ENCODE measurements at places on chromosomes 3 and 15.

DNA sequence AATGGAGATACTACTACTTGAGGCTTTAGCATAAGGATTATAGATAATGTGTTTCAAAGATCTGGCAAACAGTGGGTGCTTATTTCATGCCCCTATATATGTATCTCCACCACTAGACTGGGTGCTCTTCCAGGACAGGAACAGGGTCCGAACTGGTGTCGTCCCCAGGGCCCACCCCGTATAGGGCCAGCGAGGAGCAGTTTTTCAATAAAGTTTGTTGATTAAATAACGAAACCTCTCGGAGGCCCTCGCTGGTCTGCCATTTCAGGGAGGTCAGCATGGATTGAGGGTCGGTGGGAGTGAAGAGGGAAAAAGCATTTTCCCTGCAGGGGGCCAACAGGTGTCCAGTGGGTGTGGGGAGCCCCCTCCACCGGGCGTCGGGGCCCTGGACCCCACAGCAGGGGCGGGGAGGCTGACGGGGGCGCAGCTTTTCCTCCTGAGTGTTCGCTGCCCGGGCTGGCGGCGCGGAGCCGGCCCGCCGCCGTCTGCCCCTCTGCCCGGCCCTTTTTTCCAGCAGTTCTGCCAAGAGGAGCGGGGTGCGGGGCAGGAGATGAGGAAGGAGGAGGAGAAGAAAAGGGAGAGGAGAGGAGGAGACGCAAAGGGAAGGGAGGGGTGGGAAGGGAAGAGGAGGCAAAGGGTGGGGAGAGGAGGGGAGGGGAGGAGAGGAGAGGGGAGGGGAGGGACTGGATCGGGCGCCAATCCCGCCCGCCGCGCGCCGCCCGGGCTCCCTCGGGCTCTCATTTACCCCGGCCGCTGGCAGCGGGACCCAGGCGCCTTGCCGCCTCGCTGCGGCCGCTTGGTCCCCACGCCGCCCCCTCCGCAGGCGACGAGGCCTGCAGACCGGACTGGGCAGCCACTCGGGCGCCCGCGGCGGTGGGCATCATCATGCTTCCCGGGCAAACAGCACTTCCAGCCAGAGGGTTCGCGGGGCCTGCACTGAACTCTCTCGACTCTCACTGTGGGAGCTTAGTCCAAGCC lies 66.3 kb downstream of the ISG20 start:
- no peak for DNase-seq

DNA sequence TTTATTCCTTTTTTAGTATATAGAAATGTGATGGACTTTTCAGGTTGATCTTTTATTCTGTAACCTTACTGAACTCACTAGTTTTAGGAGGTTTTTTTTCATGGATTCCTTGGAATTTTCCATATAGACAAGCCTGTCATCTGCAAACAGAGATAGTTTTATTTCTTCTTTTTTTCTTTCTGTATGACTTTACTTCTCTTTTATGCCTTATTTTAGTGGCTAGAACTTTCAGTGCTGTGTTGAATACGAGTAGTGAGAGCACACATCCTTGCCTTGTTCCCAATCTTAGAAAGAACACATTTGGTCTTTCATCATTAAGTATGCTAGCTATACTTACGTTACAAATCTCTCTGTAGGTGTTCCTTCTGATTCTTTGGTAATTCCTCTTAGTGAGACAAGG lies 336.5 kb downstream of the PTPRG start:
- DNase-seq: no peak

DNA sequence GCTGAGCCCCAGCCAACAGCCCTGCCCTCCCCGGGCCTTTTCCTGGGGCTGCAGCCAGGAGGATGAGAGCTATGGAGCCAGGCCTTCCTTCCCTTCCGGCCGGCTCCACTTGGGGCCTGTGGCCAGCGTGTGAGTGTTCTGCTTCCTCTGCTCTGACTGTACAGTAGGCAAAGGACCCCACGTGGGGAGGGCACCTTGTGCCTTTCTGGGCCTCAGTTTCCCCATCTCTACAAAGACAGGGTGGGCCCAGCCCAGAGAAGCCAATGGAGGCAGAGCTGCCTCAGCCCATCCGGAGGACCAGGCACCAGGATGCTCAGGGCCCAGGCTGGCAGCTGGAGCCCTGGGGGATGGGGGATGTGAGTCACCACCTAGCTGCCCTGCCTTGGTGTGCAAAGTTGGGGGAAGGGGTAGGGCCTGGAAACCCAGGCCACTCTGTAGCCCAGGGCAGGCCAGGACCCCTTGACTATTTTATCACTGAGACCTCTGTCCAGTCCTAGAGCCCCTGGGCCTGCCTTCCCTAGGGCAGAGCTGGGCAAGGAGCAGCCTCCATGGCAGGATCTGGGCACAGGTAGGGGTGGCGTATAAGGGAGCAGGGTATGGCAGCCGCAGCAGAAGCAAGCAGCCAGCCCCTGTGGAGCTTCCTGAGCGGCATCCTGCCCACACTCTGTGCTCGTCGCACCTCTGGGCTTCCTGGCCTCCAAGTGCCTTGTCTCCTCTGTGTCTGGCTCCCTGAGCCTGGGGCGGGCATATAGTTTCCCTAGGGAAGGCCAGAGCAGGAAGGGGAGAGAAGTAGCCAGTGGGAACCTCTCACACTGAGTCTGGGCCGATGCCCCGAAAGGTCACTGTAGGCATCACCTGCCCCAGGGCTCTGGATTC lies 1.8 kb downstream of the PSTPIP1 start:
- DNase-seq: no peak

- DNase-seq: no peak
Observed at GRCh38 chr3:124402791-124403190, 327.5 kb upstream of the UMPS start.

DNA sequence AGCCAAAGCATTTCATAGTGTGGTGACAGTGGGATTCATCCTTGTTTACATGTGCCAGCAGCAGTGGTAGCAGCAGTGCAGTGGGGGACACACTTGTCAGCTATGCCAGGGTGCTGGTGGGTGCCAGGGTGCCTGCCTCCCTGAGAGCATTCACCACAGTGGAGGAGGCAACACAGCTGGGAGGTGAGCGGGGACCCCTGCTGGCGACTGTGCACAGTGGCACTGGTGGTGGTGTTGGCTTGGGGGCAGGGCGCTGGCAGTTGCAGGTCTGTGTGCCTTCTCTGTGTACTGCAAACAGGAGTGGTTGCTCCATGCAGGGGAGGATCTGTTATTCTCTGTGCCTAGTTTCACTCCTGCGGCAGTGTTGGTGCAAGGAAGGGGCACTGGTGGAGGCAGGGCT lies 41.2 kb downstream of the CEP63 start:
- no peak for DNase-seq

- DNase-seq: no peak
Observed at GRCh38 chr3:122956693-122957455, 70.7 kb downstream of the SEMA5B start.

DNA sequence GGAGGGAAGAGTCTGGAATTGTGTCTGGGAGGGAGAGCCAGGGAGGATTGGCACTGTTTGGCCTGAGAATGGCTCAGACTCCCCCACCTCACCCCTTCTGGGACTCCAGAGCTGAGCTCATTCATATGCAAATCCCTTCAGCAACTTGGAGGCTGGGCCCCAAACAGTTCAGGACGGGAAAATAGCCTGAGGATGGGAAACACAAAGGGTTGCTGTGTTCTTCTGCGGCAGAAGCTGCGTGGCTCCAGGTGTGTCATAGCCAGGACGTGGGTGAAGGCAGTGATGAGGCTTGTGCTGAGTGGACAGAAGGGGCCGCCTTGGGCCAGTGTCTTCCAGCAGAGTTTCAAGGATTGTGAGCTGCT lies 16.6 kb downstream of the MASP1 start:
- no peak for DNase-seq

GRCh38 chr3:157445857-157446256 lies 9.2 kb downstream of the PTX3 start:
- DNase-seq: no peak

GRCh38 chr3:173138026-173138425 lies 3.0 kb downstream of the SPATA16 start:
- DNase-seq: no peak

GRCh38 chr3:42535981-42536784 lies 33.7 kb downstream of the VIPR1 start:
- no peak for DNase-seq

DNA sequence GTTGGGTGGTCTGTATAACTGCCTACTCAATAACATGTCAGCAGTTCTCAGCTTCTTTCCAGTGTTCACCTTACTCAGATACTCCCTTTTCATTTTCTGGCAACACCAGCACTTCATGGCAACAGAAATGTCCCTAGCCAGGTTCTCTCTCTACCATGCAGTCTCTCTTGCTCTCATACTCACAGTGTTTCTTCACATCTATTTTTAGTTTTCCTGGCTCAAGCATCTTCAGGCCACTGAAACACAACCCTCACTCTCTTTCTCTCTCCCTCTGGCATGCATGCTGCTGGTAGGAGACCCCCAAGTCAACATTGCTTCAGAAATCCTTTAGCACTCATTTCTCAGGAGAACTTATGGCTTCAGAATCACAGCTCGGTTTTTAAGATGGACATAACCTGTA lies at the start of gene CAPN3:
Gene CAPN3, plus strand, starts transcription at position 253 of the 400 bp plus-strand sequence. CDS start 305 bp downstream, outside the sequence.
- no peak for DNase-seq

GRCh38 chr3:113436809-113437208 lies 4.5 kb downstream of the CFAP44 start:
- no peak for DNase-seq

DNA sequence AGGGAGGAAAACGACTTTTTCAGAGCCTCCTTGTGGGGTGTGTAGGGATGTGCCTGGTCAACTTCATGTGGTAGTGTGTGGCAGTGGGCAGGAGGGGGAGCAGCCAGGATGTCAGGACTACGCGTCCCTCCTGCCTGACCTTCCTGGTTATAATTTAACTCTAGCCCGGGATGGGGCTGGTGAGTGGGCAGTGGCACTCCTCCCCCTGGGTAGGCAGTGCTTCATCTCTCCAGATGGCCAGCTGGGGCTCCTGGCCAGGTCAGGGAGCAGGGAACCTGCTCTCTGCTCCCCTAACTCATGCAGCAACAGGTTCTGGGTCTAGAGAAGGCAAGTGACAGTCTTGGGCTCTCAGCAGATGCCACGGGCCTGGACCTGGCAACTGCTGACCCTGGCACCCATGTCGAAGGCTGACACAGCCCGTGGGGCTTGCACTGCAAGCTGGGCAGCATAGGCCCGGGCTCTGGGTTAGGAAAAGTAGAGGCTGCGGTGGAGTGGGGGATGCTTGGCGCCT lies 2.6 kb downstream of the ITIH4 start:
- DNase-seq: no peak

GRCh38 chr3:141064255-141064926 lies 13.2 kb downstream of the SPSB4 start:
- no peak for DNase-seq

GRCh38 chr3:190375246-190375645 lies 12.7 kb upstream of the CLDN16 start:
- no peak for DNase-seq

DNA sequence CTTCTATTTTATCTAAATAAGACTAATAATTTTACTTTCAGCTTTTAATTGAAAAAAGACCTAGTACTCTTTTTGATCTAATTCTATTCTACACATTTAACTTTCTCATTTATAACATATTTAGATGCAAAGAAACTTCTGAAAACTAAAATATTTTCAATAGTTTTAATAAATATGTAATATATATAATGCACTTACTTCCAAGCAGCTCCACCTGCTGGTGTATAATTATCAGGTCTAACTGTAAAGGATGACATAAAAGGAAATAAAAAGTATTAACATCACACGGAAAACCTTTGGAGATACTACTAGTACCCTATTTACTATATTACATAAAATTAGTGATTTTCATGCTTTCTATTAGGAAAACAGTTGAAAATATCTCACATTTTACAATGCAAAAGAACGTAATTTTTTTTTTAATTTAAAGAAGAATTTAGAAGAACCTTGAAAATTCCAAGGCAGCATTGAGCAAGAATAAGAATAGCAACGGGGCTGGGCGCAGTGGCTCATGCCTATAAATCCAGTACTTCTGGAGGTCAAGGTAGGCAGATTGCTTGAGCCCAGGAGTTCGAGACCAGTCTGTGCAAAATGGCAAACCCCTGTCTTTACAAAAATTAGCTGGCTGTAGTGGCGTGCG lies 10.2 kb downstream of the PLSCR5 start:
- DNase-seq: no peak

- DNase-seq: no peak
Observed at GRCh38 chr3:22156868-22157267, 405.9 kb upstream of the ZNF385D start.

DNA sequence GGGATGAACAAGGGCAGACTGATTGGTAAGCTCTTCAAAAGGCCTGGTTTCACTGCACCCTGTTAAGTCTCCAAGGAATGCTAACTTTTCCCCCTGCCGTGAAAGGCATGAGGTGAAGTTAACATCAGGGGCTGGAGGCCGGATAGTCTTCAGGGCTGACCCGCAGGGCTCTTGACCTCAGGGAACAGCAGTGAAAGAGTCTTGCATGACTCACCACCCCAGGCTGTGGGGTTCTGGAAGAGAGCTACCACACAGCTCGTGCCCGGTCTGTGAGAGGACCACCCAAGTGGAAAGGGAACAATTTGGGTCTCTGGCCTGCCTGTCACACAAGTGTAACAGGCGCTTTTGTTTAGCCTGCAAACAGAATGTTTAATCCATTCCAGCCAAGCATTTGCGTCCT lies 504.9 kb downstream of the EDEM1 start:
- DNase-seq: no peak

GRCh38 chr3:119375106-119375505 lies 80.9 kb downstream of the ARHGAP31 start:
- DNase-seq: no peak

- DNase-seq: peak; percentile 19
Observed at GRCh38 chr3:114452256-114452655, 158.4 kb downstream of the TIGIT start.

- DNase-seq: no peak
Observed at GRCh38 chr3:66544619-66545429, 44.0 kb upstream of the LRIG1 start.

GRCh38 chr15:100310041-100310405 lies 31.8 kb downstream of the ADAMTS17 start:
- no peak for DNase-seq

DNA sequence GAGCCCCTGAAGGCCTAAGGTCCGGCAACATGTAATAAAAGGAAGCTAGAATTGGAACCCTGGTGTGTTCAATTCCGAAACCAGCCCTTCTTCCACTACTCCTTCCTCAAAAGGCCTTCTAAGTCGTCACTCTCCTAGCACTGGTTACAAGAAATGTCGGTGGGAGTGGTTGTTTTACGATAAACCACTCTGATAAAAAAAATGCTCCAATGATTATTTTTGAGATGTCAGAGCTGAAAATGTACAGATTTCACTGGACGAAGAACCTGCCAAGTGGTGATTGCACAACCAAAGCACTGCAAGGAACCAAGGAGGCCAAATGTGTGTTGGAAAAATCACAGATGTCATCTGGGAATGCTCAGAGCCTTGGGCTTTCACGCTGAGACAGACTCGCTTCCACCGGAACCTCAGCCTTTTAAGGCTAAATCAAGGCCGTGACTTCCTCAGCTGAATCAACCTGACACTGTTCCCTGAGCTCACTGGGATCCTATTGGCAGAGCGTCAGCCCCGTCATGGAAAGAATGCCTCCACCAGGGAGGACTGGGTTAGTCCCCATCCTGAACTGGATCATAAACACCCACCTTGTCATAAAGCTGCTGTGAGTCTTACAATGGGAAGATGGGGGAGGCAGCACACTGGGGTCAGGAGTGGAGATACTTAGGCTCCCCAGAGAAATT lies 108.1 kb upstream of the THBS1 start:
- no peak for DNase-seq

Measured in NCI-H1092 (cell line).